ENCODE measurements at places on chromosomes 2 and 18. TPM values are rescaled to one million over a fixed set of nuclear protein-coding genes. Genes with fewer than 3 reads are reported as not detected.

DNA sequence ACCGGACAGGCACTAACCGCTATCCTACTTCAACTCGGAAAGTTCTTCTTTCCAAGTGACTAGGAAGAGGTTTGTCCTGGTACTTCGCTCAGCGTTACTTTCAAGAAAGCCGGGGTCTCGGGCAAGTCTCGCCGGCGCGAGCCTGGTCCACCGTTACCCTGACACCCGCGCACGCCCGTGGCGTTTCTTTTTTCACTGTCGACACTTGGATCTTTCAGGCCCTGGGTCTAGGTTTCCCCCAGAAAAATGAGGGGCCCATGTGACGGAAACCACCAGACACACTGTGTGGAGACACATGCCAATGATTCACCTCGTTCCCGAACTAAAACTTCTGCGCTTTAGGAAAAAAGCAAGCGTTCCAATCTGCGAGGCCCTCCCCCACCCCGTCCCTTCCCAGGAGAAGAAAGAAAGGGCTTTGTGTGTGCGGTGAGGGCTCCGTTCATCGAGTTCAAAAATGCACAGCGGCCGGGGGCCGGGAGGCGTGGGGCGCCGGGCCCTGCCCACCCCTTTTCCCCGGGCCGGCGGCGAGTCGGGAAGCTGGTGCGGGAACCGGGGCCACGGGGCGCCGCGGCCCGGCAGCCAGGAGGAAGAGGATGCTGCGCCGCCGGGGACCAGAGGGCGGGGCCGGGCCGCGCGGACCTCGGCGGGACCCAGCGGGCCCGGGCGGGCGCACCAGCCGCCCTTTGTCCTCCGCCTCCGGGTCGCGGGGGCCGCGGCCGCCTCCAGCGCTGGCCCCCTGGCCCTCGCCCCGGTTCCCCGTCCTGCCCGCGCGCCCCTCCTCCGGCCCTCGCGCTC is 2.6 kb downstream of the ZNF521 start:
- no peak for DNase-seq

DNA sequence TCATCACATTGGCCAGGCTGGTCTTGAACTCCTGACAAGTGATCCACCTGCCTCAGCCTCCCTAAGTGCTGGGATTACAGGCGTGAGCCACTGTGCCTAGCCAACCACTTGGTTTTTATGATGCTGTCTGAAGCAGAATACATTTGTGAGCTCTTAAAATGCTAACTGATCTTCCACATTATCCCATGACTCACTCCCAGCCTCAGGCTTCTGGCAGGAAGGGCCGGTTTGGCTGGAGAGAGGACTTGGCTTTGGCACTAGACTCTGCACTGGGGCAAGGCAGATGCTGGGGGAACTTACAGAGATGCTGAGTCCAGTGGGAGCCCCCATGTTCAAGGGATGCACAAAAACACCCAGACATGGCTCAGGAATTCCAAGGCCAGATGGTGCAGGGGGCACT is 40.5 kb upstream of the SH3BP4 start:
- DNase-seq, result no peak

DNA sequence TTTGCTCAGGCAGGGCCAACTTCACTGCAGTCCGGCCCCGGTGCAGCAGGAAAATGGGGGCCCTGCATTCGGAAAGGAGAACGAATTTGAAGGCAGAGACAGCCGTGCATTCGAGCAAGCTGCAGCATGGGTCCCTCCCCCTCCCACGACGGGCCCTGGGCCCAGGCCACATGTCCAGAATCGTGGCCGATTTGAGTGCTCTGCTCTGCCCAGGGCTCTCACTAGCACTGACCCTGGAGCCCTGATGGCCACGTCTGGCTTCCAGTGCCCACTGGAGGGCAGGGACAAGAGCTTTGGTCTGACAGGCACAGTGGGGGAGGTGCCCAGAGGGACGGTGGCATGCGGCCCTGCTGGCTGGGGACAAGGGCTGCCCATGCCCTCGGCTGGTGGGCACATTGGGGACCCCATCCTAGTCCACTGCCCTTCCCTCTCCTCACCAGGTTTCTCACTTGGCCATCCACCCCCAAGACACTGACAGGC is 14.4 kb upstream of the KLHL30 start:
- no peak for DNase-seq

DNA sequence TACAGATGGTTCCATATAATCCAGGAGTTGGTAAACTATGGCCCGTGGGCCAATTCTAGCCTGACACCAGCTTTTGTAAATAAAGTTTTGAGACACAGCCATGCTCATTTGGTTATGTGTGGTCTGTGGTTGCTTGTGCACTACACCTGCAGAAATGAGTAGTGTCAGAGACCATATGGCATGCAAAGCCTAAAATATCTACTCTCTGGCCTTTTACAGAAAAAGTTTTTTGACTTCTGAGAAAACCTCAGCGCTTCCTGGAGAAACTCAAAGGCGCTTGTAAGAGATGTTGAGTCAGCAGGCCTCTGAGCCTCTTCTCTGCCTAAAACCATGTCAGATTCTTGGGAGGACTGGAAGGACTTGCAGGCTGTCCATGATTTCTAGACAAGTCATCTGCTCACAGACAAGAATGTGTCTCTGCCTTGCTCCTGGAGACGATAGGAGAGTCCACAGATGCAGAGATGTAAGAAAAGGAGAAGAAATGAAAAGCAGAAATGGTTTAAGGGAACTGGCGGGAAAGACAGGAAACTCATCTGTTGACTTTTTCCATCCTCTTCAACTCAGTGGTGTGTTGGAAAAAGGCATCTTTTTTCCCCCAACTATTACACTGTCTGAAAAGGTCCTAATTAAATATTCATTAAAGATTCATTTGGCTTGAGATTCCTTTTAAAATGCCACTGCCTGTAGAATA is 5.2 kb downstream of the TTC39C start:
- no peak for DNase-seq

DNA sequence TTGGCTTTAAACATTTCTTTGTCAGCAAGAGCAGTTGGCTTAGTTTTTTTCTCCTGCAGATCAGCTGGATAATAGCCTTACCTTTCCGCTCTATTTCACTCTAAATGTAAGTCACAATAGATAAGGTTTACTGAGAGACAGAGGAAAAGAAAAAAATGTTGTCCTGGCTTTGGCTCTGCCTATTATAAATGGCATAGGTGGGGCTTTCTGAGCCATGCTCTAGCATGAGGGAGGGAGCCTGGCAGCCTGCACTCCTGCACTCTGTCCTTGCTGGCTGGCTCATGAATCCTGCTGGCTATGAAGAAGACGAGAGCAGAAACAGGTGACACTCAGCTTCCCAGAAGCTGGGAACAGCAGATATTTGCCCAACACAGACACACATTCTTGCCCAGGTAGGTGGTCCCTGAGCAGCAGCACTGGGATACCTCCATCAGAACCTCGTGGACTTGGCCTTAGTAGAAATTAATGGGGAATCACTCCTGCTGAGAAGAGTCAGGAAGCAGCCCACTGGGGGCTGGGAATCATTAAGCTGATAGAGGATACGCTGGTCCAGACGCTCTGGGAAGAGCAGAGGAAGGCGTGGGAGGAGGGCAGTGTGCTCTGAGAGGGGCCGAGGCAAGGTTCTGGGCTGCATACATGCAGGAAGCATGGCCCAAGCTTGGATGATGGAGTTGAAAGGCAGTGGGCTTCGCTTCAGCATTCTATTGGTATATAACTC is 514.4 kb upstream of the HS6ST1 start:
- no peak for DNase-seq

DNA sequence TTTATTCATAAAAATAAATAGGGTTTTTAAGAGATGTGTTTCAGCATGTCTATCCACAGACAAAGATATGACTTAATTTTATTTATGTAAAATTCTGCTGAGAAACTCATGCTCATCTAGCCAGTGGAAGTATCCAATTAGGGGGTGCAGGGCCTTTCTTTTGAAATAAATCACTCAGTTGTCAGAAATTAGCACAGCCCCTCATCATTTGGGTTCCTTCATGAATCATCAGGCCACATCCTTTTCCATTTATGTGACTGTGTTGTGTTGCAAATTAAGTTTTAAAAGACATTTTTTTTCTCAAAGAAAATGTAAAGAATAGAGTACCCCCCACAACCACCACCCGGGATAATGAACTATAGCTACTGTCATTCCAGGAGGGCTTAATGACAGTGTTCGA is 185.8 kb downstream of the NRP2 start:
- DNase-seq, result no peak

GRCh38 chr2:121771976-121772742 is 16.7 kb downstream of the TSN start:
- DNase-seq, result no peak

DNA sequence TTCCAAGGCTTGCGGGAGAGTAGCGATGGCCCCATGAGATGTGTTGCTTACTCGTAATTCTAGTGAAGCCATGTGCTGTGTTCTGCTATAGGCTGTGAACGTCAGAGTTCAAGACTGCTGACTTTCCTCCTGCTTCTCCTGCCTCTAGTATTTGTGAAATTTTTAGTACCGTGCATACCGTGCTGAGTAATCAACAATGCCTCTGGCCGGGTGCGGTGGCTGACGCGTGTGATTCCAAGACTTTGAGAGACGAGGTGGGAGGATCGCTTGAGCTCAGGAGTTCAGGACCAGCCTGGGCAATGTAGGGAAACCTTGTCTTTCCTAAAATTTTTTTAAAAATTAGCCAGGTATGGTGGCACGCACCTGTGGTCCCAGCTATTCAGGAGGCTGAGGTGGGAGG is 59.9 kb upstream of the B3GNT7 start:
- no peak for DNase-seq

- no peak for DNase-seq
Measured at GRCh38 chr2:48233005-48233404, 296.9 kb upstream of the STON1 start.

- DNase-seq, result peak; percentile 98
Measured at GRCh38 chr2:45938649-45939511, 287.4 kb downstream of the PRKCE start.

- no peak for DNase-seq
Measured at GRCh38 chr2:10514273-10514672, 66.1 kb upstream of the ODC1 start.

GRCh38 chr2:17083902-17084301 is 418.3 kb upstream of the CYRIA start:
- DNase-seq, result no peak

- DNase-seq, result no peak
Measured at GRCh38 chr2:23690421-23691105, 236.4 kb downstream of the ATAD2B start.

DNA sequence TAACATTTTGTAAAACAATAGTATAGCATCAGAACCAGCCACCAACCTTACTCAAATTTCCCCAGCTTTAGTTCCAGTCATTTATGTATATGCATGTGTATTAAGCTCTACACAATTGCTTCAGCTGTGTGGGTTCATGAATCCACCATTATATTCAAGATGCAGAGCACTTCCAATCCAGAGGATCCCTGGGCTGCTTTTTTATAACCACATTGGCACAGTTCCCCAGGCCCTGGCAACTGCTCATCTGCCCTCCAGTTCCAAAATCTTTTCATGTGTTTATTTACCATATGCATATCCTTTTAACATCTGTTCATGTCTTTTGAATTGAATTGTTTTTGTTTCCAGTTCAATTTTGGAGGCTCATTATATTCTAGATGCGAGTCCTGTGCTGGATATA is 482.9 kb upstream of the HS6ST1 start:
- no peak for DNase-seq

GRCh38 chr2:62071760-62072680 is 123.9 kb upstream of the B3GNT2 start:
- DNase-seq, result no peak

- no peak for DNase-seq
Measured at GRCh38 chr2:9793156-9793917, 49.9 kb upstream of the TAF1B start.

GRCh38 chr2:221211653-221212052 is 360.5 kb downstream of the EPHA4 start:
- no peak for DNase-seq

DNA sequence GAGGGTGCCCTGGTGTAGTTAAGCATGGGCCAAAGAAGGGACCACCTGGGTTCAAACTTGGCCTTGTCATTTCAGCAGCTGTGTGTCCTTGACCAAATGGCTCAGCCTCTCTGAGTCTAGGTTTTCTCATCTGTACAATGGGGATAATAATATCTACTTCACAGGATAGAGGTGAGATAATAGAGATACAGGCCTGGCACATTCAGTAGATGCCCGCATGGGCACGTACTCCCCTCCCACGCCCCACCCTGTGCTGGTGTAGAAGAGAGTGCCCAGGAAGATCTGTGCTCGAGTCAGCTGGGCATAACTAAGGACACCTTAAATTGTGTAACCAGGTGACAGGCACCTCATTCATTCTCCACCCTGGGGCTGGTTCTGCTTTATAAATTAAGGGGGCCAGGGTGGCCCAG is 8.4 kb upstream of the TMEM185B start:
- DNase-seq, result no peak

- DNase-seq, result no peak
Measured at GRCh38 chr2:223560749-223561435, 41.3 kb downstream of the SCG2 start.

DNA sequence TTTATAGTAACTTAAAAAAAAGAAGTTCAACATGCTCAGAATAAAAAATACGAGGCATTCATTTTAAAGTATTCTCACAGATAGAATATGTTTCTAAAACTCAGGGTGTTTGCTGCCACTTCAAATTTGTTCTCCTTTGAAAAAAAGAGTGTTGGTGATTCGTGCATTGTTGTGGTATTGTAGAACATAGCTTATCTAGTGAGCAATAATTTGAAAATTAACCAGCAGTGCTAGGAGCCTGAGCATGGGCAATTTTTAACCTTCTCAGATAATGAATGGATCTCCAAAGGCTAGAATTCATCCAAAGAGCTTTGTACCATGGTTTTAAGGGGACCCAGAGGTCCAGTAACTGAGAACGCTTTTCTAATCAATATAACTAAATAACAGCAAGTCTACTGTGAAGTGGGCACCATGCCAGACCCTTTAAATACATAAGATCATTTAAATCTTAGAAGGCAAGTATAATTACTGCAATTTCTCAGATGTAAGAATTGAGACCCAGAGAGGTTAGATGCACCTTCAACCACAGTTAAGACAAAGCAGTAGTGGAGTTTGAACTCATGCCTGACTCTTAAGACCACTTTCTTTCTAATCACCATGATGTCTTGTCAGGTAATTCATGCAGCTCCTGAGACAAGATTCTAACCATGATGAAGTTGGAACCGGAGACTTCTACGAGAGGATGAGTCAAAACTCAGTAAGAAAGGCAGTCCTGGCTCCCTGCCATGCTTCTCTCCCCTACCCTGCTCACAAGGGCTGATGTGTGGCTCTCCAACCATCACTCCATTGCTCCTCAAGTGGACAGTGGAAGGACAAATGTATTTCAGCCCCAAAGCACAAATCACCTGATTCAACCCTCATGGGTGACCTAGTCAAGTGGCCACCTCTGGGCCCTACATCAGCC is 3.4 kb downstream of the CYRIA start:
- no peak for DNase-seq

Gene DOK6
- not detected for total RNA-seq

Gene PARD6G
- total RNA-seq, result 5.2 TPM

Gene HOXD1
- total RNA-seq, result 0.18 TPM

Gene AOX1
- 3.0 TPM for total RNA-seq

Gene HTR2B
- not detected for total RNA-seq

Gene IKZF2
- 0.44 TPM for total RNA-seq

Gene CXCR1
- total RNA-seq, result not detected

Gene PTH2R
- 0.10 TPM for total RNA-seq

Gene PLCD4
- total RNA-seq, result 12.9 TPM

Gene KLF7
- 17.1 TPM for total RNA-seq

Gene DYNAP
- not detected for total RNA-seq

Gene SEMA4F
- 13.3 TPM for total RNA-seq
